ENCODE measurements at places on chromosomes 7 and 10. TPM values are rescaled to one million over a fixed set of nuclear protein-coding genes. Genes with fewer than 3 reads are reported as not detected.

CALHM1 gene
- total RNA-seq, result 0.21 TPM

NPC1L1 gene
- not detected for total RNA-seq

TSPAN12 gene
- total RNA-seq, result not detected

STK31 gene
- total RNA-seq, result 0.21 TPM

C10orf105 gene
- 0.52 TPM for total RNA-seq

TNS3 gene
- total RNA-seq, result not detected

CCDC172 gene
- total RNA-seq, result not detected

CALY gene
- total RNA-seq, result not detected

TMEM139 gene
- 0.57 TPM for total RNA-seq

MMD2 gene
- total RNA-seq, result not detected

DOCK4 gene
- total RNA-seq, result 0.25 TPM

AGAP4 gene
- total RNA-seq, result 32.3 TPM

ERVW-1 gene
- total RNA-seq, result not detected

GATA3 gene
- 52.0 TPM for total RNA-seq

CADPS2 gene
- not detected for total RNA-seq

MET gene
- total RNA-seq, result 0.21 TPM

EPHA1 gene
- total RNA-seq, result 10.0 TPM

EBLN1 gene
- total RNA-seq, result not detected

SH2B2 gene
- 0.12 TPM for total RNA-seq

EMX2 gene
- total RNA-seq, result not detected

LDB3 gene
- total RNA-seq, result 0.10 TPM

RAB11FIP2 gene
- total RNA-seq, result 17.9 TPM

WEE2 gene
- not detected for total RNA-seq

AASS gene
- 0.84 TPM for total RNA-seq

EGR2 gene
- total RNA-seq, result 0.92 TPM

GJD4 gene
- total RNA-seq, result not detected

NODAL gene
- not detected for total RNA-seq

SLC29A3 gene
- total RNA-seq, result 2.4 TPM

CYP2E1 gene
- 0.79 TPM for total RNA-seq

C7orf33 gene
- not detected for total RNA-seq

GLI3 gene
- 0.12 TPM for total RNA-seq

PPP1R9A gene
- not detected for total RNA-seq

Data from activated CD4-positive, alpha-beta T cell treated with anti-CD3 and anti-CD28 coated beads, Interleukin-2, amount 10 ng/mL, durations not matched to agents 7 days and 5 days (primary cell).